Activated CD4-positive, alpha-beta T cell treated with anti-CD3 and anti-CD28 coated beads, Interleukin-2, amount 50 U/mL, for 4 hours (primary cell): ENCODE measurements at places on chromosomes 13 and 19.

GRCh38 chr19:51311351-51312257 is at the start of gene IGLON5:
IGLON5 (plus strand) TSS chr19:51311644; CDS start chr19:51311848, 204 bp downstream.
- no peak for DNase-seq

- peak; percentile 81 for DNase-seq
Observed at GRCh38 chr19:18450931-18451836, 13.3 kb upstream of the ISYNA1 start.

GRCh38 chr13:91312324-91312723 is 35.2 kb upstream of the MIR17HG start:
- no peak for DNase-seq

GRCh38 chr13:28128030-28128429 is 10.3 kb upstream of the PAN3 start:
- no peak for DNase-seq

DNA sequence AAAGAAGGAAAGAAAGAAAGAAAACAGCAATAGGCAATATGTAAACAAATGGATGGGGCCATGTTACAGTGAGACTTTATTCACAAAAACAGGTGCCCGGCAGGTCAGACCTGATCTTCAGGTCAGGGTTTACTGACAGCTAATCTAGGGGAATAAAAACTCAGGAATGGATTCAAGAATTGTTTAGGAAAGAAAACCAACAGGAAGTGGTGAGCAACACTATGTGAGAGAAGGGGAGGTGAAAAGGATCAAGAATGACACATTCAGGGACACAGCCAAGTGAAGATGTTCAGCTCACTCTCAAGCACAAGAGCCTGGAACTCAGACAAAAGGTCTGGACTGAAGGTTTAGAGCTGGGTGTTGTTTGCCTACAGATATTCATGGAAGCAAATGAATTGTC is 244.5 kb downstream of the EFNB2 start:
- DNase-seq, result no peak

DNA sequence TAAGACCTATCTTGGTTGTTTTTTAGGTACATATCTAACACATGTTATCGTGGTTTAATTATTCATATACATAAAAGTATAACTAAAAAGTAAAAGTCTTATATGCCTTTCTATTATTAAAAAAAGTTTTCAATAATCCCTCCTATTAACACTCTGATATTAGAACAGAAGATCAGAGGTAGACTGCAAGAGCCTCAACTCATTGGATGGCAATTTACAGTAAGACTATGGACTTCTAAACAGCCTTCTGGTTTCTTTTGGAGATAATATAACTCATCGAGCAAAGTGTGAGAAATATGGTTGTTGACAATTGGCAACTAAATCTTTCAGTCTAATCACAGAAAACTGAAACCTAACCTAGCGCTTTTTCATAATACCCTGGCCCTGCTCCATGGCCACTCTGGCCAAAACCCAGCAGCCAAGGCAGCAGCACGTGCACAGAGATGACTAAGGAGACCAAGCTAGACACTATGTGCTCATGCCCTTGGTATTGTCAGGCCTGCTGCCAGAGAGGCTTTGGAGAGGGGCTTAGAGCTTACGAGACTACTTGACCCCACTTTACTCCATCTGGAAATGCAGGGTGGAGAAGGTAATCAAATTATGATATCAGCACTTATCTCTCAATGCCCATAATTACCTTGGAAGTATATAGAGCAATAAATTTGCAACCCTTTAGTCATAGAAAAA is 40.6 kb upstream of the EEF1AKMT1 start:
- DNase-seq, result no peak

DNA sequence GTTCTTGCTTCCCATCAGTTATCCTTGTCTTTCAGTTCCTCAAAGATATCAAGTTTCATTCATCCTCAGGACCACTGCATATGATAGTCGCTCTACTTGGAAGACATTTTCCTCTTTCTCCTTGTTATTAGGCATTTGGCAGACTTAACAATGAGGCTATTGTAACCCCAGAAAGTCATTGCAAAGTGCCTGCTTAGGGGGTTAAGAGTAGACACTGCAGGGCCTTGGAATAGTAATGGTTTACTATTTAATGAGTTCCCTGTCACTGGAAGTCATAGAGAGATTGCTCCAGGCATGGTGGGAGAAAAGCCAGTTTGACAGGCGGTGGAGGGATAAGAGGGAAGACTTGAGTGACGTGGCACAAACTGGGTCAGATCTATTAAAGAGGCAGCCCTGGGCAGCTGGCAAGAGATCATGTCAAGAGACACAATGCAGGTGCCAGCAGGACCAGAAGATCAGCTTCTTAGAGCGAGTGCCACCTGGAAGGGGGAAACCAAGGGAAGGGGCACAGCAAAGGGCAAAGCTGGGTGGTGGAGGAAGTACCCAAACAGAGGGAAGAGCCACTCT is 16.8 kb upstream of the CPB2 start:
- DNase-seq, result no peak

GRCh38 chr19:38073841-38074685 is 150.0 kb downstream of the DPF1 start:
- no peak for DNase-seq

GRCh38 chr13:23848019-23848418 is 41.2 kb downstream of the MIPEP start:
- DNase-seq, result no peak
